ENCODE measurements at places on chromosomes 5 and 9. TPM values are rescaled to one million over a fixed set of nuclear protein-coding genes. Genes with fewer than 3 reads are reported as not detected.

The GRHPR gene
- 144 TPM for total RNA-seq

The ANKRD18B gene
- total RNA-seq, result not detected

The C7 gene
- total RNA-seq, result 109 TPM

The BTNL8 gene
- 0.16 TPM for total RNA-seq

The HMMR gene
- total RNA-seq, result not detected

The RASEF gene
- not detected for total RNA-seq

The PCDHGB3 gene
- 10.2 TPM for total RNA-seq

The CDK9 gene
- 70.4 TPM for total RNA-seq

The PIP5KL1 gene
- 10.1 TPM for total RNA-seq

The TBC1D9B gene
- total RNA-seq, result 143 TPM

The MACIR gene
- total RNA-seq, result 13.4 TPM

The SKP2 gene
- 11.1 TPM for total RNA-seq

The SPACA9 gene
- total RNA-seq, result 5.0 TPM

The CYLC2 gene
- not detected for total RNA-seq

The MEGF10 gene
- total RNA-seq, result 2.3 TPM

The SLC4A9 gene
- not detected for total RNA-seq

The RGS7BP gene
- 1.4 TPM for total RNA-seq

The PALM2AKAP2 gene
- total RNA-seq, result 6.4 TPM

The ANKRD34B gene
- total RNA-seq, result not detected

The RFX3 gene
- total RNA-seq, result 18.0 TPM

The DMXL1 gene
- 60.3 TPM for total RNA-seq

The TAS2R1 gene
- not detected for total RNA-seq

The SHOC1 gene
- total RNA-seq, result 0.33 TPM

The RORB gene
- total RNA-seq, result 1.0 TPM

The EQTN gene
- total RNA-seq, result not detected

The C9orf40 gene
- 4.6 TPM for total RNA-seq

The ABCA1 gene
- 57.0 TPM for total RNA-seq

The PCDHGA9 gene
- 7.8 TPM for total RNA-seq

The C5orf58 gene
- total RNA-seq, result 0.80 TPM

The GRAMD2B gene
- total RNA-seq, result 103 TPM
